ENCODE measurements at places on chromosomes 13 and 19.

- DNase-seq = no peak
Observed at GRCh38 chr13:30295116-30295515, 12.2 kb downstream of the KATNAL1 start.

- DNase-seq = no peak
Observed at GRCh38 chr19:34269081-34269480, 14.7 kb downstream of the GARRE1 start.

GRCh38 chr19:7980168-7980567 is 25.3 kb downstream of the ELAVL1 start:
- DNase-seq = no peak

- peak; percentile 91 for DNase-seq
Observed at GRCh38 chr19:5799247-5800241, 5.3 kb upstream of the NRTN start.

GRCh38 chr19:5352229-5352763 is 11.7 kb upstream of the PTPRS start:
- DNase-seq = no peak

GRCh38 chr19:20333508-20333907 is 166.5 kb downstream of the ZNF486 start:
- DNase-seq = no peak

- DNase-seq = peak; percentile 35
Observed at GRCh38 chr13:100514788-100515409, 73.7 kb downstream of the GGACT start.
